ENCODE measurements at places on chromosomes 13 and 19.

- no peak for ATAC-seq
These were observed 278.1 kb downstream of the DNAJC15 start for GRCh38 chr13:43301346-43301969.

DNA sequence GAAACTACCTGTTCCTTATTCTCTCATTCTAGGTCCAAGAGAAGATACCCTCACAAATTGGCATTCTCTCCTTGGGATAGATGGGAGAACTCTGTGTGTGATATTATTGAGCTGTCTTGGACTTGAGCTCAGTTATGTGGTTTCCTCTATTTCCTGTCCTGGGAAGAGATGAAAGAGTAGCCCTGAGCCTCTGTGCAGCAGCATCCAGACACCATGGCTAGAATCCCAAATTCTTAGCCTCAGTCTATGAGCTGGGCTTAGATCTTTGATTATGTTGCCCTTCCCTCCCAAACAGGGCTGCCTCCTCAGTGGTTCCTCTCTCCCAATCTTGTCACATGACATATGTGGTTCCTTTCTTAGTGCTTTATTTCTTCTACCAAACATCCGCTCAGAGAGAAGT is 290.7 kb downstream of the SPRY2 start:
- no peak for ATAC-seq

DNA sequence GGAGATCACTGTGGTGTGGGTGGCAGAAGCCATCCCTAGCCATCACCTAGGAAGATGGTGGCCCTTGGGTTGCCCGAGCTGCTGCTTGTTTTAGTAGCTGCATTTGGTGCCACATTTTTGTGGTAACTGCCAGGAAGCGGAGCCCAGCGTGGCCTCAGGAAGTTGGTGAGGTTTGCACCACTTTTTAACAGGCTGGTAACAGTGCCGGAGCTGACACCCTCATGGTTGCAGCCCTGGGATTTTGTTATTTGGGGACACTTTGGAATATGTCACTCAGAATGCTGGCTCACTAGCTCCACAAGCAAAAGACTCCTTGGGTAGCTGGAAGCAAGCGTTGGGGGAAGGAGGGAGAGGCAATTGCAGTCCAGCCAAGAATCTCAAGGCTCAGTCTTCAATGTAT is 22.1 kb downstream of the ACTN4 start:
- ATAC-seq = no peak

DNA sequence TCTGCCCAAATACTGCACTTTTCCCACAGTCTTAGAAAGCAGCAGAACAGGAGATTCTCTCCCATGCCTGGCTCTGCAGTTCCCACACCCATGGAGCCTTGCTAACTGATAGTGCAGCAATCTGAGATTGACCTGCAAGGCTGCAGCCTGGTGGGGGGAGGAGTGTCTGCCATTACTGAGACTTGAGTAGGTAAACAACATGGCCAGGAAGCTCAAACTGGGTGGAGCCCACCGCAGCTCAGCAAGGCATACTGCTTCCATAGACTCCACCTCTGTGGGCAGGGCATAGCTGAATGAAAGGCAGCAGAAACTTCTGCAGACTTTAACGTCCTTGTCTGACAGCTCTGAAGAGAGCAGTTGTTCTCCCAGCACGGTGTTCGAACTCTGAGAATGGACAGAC is 358.5 kb upstream of the PCDH9 start:
- ATAC-seq = no peak

DNA sequence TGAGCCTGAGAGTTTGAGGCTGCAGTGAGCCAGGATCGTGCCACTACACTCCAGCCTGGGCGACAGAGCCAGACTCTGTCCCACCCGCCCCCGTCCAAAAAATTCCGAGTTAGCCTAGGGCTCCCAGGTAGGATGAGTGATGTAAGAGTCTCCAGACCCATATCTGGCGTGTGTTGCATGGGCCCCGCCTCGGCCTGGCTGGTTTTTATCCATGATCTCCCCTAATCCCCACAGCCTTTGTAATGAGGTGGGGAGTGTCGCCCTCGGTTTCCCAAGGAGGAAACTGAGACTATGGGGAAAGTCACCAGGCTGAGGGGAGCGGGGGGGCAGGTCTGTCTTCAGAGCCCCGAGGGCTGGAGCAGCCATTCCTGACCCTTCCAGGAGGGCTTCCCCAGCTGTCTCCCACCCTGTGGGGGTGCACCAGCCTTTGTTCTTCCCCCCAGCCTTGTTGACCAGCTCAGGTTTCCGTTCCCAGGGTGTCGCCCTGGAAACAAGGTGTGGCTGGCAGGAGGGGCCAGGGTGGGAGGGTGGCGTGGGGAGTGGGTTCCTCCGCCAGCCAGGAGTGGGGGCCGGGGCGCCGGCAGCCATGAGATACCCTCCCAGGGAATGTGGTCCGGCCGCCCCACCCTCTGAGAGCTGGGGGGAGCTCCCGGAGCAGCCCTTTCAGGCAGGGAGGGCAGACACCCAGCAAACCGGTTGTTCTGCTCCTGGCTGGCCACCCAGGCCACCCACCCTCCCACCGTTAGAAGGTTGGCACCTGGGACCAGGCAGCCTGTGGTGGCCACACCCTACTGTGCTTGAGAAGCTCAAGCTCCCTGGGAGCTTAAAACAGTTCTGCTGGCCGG is 11.5 kb downstream of the MYH14 start:
- no peak for ATAC-seq

DNA sequence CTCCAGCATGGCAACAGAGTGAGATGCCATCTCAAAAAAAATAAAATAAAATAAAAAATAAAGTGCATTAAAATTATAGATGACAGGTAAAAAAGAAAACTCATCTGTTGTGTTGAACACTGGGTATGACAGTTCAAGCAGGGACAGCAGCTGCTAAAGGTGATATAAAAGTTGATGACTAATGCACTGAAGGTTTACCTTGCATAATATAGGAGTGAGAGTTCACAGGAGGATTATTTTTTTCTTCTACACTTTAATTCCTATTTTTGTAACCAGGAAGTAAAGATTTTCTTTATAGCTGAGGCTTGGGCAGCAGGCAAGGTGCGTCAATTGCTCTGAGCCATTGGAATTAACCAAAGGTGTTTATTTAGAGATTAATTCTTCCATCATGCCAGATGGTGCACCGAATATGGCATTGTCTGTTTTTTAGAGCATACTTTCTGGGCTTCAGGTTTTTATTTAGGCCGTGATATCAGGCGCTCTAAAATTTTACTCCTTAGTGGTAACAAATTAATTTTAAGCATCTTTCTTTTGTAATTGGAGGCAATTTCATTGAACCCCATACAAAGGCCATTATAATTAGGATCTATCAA is 337.0 kb upstream of the SLC10A2 start:
- ATAC-seq = no peak

DNA sequence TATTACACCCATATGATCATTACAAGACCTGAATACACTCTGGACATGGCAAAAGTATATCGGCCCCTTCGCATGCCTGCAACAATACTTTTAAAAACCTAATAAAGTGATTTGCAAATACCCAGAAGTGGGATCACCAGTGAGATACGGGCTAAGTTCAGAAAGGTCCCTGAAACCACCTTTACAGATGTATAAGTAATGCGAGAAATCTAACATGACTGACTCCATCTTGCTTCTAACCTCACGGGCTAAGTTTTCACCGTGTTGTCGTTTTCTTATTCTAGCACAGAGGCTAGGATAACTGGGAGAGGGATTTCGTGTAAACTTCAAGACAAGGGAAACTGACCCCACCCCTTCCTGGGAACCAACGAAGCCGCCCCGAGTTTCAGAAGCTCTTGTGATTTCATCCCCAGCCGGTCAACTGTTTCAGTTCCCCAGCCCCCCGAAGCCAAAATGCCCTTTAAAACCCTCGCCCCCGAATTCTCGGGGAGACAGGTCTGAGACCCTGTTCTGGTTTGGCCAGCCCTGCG is 703 bp downstream of the NEK3 start:
- ATAC-seq = peak; percentile 41

DNA sequence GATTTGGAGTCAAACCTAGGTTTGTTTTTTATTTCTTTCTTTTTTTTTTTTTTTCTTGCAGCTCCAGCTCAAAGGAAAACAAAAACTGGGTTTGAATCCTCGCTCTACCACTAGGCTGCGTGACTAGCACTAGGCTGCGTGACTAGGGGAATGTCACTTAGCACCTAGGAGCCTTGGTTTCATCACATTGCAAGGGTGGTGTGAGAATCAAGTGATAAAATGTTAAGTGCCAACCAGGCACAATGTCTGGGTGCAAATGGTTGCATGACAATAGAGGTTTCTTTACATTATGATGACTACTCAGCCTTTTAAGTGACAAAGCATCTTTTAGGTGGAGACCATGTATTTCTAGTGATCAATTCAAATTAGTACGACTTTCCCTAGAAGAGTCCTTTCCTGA is 27.9 kb downstream of the RCBTB2 start:
- no peak for ATAC-seq

DNA sequence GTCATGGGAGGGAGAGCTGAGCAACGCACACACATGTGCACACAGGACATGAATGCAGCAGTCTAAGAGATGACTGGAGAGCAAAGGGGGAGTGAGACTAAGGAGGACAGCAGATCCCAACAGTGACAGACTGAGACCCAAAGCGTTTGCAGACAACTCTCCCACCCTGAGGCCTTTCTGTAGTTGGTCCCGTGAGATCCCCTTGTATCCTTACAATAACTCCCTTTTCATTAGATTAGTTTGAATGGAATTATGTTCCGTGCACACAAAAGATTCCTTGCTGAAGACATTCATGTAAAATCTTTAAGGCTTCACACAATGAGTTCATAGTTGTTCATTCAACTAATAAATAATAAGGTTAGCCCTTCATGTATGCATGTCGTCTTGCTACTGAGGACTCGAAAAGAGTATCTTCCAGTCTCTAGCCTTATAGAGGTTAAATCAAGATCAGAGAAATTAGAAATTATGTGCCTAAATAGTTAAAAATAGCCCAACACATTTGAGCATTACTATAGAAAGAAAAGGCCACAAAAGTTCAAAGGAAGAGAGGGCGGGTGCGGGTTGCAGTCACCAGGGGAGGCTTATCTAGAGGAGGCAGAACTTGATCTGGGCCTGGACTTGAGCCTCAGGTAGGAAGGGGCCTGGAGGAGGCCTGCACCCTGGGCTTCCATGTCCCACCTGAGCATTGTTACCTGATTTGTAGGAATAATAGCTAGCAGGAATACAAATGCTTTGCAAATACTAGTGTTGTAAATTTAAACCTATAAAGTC is 3.1 kb upstream of the GTF3A start:
- ATAC-seq = no peak

DNA sequence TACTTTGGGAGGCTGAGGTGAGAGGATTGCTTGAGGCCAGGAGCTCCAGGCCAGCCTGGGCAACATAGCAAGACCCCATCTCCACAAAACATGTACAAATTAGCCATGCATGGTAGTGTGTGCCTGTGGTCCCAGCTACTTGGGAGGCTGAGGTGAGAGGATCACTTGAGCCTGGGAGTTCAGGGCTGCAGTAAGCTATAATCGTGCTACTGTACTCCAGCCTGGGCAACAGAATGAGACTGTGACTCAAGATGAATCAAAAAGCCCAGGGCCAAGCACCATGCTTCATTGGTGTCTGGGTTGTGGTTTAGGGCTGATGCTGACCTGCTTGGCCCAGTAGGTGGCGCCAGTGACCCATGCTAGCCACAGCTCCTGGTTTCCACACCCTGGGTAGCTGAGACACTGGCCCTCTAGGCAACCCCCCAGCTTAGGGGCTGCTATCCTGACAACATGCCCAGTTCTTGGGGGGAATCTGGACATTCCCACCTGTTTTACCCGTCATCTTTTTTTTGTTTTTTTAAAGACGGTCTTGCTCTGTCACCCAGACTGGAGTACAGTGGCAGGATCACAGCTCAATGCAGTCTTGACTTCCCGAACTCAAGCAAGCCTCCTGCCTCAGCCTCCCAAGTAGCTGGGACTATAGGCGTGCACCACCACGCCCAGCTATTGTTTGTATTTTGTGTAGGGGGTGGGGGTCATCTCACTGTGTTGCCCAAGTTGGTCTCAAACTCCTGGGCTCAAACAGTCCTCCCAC is 5.5 kb downstream of the CCDC124 start:
- peak; percentile 85 for ATAC-seq

DNA sequence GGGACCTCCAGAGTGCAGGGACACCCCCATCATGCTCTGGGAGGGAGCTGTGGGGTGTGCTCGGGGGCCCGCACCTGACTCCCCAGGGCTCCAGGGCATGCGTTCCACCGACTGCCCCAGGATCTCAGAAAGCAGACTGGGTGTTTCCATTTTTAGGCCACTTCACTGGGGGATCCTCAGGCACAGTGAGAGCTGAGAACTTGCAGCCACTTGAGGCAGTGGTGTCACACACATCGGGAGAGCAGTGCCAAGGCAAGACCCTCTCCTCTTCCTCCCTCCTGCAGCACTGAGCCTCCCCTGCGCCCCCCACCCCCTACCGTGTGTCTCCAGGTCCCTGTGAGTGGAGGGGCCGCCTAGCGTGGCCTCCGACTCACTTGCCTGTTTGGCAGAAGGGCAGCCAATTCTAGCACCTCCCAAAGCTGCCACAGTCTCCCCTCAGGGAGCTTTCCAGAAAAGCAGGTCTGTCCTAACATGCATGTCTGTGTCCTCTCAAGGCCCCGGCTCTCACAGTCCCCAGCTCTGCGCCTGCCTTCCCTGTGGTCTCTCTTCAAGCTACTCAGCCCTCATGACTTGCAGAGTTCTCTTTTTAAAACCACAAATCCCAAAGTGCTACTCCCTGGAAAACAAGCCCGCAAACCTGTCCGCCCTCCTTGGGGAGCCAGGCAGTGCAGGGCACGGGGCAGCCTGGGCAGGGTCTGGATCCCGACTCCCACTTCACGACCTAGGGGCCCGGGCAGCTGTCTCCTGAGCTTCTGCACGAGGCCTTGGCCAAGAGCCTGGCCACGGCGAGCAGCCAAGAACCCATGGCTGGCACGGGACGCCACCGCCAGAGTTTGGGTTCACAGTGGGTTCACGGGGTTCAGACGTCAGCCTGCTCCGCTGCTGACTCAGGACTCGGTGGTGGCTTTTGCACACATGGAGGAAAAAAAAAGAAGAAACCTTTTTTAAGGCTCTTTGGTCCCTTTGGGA is 94.1 kb downstream of the STK24 start:
- ATAC-seq = peak; percentile 42

DNA sequence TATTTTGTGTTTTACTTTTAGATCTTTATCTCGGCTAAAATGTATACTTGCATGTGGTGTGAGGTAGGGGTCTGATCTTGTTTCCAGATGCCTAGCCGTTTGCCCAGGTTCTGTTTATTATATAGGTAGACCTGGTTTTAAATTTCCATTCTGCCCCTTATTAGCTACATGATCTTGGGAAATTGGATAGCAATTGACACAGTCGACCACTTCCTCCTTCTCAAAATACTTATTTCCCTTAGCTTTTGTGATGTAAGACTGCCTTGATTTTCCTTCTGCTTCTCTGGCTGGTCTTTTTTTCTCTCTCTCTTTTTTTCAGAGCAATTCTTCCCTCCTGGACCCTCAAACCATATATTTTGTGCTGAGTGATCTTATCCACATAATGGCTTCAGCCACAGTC is 3.0 kb upstream of the PGLYRP1 start:
- ATAC-seq = no peak

- ATAC-seq = no peak
These were observed 482.0 kb downstream of the PCDH20 start for GRCh38 chr13:60933638-60934037.

- no peak for ATAC-seq
These were observed 682 bp downstream of the PIK3R2 start for GRCh38 chr19:18153556-18154134.

- ATAC-seq = peak; percentile 24
These were observed 9.3 kb downstream of the IRF2BP1 start for GRCh38 chr19:45876411-45877197.
